Muscle of arm (tissue), 14 donors: ENCODE measurements at places on chromosomes 16 and 17.

DNA sequence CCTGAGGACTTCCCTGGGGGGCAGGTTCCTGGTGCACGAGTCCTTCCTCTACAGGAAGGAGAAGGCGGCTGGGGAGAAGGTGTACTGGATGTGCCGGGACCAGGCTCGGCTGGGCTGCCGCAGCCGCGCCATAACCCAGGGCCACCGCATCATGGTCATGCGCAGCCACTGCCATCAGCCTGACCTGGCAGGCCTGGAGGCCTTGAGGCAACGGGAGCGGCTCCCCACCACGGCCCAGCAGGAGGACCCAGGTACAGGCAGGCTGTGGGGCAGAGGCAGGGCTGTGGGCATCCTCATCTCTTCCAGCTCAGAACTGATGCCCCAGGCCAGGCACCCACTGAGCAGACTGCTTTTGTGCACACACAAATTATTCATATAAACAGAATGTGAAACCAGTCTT is 25.9 kb upstream of the KREMEN2 start:
- no peak for DNase-seq

DNA sequence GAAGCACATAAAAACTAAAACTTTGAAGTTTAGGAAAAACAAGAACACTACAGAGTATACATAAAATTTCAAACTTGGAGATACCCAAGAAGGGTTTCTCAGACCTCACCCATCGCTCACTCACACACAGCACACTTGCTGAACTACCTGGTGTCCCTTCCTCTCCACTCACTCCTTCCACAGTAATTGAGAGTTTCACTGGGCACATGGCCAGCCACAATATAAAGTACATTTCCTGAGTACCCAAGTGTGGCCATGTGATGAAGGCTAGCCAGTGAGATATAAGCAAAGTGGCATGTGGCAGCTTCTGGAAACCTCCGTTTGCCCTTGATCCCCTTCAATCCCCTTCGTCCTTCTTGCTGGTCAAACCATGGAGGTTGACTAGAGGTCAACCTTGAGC is 11.9 kb downstream of the TOX3 start:
- DNase-seq: no peak

- no peak for DNase-seq
Measured at GRCh38 chr17:81815646-81815986, 11.7 kb downstream of the GCGR start.

- no peak for DNase-seq
Measured at GRCh38 chr17:60168654-60169053, 18.9 kb downstream of the CA4 start.

DNA sequence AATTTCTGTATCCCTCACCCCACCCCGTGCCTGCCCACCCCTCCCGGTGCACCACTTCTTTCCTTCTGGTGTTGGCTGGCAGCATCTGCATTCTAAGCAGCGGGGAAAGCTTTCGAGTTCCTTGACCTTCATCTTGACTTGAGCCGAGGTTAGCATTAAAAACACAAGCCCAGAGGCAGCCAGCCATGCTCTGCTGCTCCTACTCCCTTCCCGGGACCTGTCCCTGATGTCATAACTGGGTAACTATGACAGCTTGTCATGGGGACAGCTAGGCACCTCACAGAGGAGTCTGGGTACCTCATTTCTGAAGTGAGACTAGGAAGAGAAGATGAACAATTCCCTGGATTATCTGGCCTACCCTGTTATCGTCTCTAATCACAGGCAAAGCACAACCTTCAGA is at the start of gene CFAP97D1:
Gene CFAP97D1 (plus strand): TSS at position 301 of the 400 bp plus-strand sequence. CDS start 28 bp downstream, at position 329.
- no peak for DNase-seq

DNA sequence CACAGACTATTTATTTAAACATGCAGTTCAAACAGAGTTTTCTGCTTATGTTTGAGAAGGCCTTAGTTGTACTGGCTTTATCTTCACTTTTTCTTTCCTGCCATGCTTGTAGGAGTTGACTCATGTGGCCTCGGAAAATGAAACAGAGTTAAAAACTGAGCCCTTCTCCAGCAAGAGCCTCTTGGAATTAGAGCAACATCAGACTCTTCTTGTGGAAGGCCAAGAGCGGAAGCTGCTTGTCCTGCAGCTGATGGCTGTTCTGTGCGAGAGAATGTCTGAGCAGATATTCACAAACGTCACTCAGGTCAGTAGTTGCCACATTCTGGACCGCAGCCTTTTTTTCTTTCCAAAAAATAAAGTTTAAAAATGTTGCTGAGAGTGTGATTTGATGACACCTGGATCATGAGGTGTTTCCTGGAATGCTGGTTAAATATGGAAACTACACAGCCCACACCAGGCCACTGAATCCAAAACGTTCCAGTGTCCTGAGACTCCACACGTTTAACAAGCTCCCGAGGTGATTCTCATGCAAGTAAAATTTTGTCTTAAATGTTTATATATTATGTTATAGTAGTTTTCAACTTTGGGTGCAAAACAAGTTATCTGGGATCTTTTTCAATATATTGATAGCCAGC is 65.9 kb downstream of the TANGO6 start:
- DNase-seq: no peak

- no peak for DNase-seq
Measured at GRCh38 chr16:27310576-27311447, 3.0 kb upstream of the IL4R start.

DNA sequence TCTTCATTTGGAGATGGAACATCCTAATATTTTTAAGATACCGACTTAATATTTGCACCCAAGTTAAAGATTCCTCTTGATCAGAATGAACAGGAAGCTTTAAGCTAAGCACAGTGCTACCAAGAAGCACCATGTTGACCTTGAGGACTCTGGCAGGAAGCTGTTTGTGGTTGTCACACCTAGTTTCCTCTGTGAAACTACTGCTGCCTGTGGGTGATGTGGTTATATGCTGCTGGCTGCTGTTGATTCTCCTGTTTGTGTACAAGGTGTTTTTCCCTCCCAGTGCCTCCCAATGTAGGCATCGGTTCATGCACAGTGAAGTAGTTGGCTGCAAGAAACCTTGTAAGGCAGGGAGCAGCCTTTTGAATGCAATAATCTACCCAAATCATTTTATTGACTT is 23.4 kb downstream of the RBL2 start:
- no peak for DNase-seq

DNA sequence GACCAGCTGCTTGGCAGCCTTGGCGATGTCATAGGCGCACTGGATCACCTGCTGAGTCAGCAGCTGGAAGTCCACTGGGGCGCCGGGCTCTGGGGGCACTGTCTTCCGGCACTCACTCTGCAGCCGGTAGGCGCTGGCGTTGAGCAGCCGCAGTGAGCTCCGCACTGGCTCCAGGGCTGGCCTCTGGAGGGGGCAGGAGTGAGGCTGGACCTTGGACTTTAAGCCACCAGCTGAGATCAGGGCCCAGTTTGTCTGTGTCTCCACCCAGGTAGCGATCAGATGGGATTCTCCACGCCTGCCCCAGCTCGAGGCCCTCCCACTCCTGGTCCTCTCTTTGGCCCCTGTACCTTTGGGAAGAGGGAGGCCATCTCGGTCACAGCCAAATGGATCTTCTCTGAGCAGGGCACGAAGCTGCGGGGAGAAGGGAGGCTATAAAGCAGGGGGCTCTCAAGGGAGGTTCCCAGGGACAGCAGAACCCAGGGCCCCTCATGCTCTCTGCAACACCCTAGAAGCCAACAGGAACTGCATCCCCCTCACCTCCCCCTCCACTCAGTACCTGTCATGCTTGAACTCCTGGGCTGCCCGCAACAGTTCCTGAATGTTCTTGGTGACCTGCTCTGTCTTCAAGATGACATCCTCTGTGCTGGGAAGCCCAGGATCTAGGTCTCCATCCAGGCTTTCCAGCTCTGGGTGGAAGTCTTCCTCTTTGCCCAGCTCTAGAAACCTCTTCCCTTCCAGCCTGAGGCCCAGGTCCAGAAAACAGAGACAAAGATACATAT is 6.4 kb downstream of the TP53I13 start:
- DNase-seq: no peak

DNA sequence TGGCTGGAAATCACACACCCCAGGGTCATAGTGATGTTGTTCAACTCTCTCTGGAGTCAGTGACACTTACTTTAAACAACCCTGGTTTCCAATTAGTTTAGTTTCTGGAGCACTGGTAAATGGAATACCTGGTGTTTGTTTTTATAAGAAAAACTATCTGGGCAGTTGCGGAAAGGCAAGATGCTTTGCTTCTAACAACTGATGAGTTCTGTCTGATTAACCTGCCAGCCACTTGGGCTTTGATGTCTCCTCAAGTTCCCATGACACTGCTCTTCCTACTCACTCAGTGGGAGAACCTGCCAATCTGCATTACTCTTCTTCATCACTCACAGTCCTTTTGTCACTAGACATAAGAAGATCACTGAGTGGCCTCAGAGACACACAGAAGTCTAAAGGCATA is 78.7 kb upstream of the MTMR4 start:
- DNase-seq: no peak

DNA sequence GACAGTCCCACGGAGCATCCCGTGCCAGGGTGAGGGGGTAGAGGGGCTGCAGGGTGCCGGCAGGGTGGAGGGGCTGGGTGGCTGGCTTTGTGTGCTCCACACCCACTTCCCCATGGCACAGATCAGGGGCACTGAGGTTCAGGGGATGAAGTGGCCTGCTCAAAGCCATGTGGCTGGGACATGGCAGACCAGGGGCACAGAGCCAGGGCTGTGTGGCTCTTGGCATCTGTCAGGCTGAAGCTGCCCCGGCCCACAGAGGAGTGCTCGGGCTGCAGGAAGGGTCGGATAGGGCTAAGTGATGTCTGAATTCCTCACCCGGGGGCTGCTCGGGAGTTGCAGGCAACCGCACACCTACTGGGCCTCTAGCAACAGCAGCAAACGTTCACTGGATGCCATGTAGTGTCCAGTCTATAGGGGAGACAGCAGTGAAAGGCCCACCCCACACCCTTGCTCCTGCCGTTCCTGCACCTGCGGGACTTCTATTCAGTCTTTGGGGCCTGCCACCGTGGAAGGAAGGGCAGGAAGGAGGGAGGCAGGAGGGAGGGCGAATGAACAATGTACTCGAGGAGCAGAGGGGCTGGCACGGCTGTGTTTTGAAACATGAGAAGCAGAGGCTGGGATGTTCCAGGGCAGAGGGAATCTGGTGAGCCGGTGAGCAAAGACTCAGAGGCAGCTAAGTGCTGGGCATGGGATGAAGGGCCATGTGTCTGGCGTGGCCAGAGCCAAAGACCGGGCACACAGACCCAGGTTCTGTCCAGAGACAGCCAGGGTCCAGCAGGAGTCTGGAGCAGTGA is 15.1 kb downstream of the SLC5A10 start:
- no peak for DNase-seq

DNA sequence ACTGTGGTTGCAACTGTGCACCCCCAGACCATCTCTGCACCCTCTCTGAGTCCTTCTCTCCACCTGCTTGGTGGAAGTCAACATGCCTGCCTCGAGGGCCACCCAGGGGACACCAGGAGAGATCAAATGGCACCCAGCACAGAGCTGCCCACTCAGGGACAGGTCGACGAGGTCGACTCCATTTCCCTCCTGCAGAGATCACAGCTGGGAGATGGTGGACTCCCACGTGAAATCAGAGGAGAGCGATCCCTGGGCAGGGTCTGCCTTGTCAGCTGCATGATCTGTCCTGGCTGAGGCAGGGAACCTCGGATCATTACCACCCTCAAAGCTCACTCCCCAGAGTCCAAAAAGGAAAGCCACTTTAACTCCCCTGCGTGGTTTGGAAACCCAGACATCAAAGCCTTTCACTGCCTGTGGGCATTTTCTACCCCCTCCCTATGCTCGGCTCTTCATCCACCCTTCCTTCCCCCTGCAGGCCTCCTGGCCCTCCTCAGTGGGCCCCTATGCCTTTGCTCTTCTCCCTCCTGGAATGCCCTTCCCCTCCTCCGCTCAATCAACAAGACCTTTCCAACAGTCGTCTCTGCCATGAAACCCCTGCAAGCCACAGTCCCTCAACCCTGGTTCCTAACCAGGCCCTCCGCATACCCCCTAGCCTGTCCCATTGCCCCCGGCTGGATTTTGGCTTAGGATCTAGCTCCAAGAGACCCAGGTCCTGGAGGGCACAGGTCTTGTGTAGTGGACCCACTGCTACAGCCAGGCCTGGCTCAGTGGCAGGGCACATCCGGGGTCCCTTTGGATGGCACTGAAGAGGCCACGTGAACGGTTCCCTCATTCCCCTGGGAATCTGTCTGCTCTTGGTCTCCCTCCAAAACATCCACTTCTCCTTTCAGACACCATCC is 103.8 kb upstream of the RPL38 start:
- DNase-seq: no peak

DNA sequence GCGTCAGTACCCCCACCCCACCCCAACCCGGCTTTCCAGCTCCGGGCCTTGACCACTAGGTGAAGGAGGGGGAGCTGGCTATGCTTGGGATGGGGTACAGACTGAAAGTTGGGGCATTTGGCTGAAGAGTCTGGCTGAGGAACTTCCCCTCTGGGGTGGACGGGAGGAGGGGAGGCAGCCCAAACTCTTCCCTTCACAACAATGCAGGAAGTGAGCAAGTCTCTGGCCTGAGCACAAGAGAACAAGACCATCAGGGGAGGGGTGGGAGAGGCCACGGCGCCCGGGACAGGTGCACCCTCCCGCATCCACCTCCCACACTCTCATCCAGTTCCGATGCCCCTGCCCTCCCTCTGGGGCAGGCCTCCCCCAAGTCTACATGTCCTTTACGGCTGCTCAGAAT is 5.6 kb downstream of the USH1G start:
- DNase-seq: no peak

DNA sequence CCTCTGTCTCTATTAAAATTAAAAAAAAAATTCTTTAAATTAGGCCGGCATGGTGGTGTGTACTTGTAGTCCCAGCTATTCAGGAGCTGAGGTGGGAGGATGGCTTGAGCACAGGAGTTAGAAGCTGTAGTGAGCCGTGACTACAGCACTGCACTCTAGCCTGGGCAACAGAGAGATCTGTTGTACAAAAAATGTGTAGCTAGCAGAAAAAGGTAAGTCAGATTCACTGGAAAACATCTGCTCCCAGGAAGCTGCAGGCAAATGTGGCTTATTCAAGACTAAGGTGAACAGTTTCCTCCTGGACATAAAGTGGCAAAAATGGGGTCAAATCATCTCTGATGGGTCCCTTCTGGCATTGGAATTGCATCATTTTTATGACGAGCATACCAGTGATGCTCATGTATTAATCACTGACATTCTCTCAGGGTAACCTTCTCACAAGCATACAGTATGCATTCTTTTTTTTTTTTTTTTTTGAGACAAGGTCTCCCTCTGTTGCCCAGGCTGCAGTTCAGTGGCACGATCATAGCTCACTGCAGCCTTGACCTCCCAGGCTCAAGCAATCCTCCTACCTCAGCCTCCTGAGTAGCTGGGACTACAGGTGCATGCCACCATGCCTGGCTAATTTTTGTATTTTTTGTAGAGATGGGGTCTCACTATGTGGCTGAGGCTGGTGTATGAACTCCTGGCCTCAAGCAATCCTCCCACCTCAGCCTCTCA is 48.7 kb downstream of the CPPED1 start:
- DNase-seq: no peak

- peak; percentile 11 for DNase-seq
Measured at GRCh38 chr17:11925262-11926021, 71.8 kb downstream of the ZNF18 start.
